CD4-positive, alpha-beta T cell treated with Interleukin-17A for 1 hour (primary cell): ENCODE measurements at places on chromosomes 12 and 14.

- no peak for DNase-seq
Observed at GRCh38 chr14:91363776-91364523, 53.7 kb downstream of the CCDC88C start.

GRCh38 chr12:116156614-116157013, 120.9 kb downstream of the MED13L start:
- no peak for DNase-seq

DNA sequence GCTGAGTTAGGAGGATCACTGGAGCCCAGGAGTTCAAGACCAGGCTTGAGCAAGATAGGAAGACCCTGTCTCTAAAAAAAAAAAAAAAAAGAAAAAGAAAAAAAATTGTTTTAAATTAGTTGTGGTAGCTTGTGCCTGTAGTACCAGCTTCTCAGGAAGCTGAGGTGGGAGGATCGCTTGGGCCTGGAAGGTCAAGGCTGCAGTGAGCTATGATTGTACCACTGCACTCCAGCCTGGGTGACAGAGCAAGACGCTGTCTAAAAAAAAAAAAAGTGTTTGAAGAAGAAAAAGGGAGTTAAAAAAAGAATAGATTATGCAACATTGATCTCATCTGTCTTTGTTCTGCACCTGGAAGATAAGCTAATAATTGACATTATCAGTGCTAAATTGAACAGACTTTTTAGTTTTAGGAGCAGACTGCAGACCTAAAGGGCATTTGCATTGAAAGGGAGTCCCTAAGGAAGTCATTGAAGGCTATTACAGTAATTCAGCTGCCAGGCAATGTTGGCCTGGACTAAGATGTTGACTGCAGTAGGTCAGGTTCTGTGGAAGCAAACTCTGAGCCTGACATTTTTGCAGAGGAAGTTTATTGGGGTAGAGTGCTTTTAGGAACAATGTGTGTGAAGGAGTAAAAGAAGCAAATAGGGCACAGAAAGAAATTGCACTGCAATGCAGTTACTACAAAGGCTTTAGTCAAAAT, 215.8 kb downstream of the PCNX1 start:
- DNase-seq = no peak

DNA sequence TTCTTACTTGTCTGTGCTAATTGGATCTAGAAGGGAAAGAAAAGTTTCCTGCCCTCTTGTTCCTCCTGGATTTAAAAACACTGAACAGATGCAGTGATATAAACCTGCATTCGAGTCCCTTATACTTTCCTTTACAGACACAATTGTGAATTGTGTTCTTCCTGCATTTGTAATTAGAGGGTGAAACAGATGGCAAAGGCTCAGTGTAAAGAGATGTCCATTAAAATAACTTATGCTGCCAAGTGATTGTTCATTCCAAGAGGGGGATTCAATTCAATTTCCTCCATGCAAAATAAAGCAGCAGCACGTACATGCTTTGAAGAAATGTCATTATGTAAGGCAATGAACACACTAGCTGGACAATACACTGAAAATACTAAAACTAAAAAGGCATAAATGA, 248.3 kb upstream of the LRIG3 start:
- DNase-seq = no peak

DNA sequence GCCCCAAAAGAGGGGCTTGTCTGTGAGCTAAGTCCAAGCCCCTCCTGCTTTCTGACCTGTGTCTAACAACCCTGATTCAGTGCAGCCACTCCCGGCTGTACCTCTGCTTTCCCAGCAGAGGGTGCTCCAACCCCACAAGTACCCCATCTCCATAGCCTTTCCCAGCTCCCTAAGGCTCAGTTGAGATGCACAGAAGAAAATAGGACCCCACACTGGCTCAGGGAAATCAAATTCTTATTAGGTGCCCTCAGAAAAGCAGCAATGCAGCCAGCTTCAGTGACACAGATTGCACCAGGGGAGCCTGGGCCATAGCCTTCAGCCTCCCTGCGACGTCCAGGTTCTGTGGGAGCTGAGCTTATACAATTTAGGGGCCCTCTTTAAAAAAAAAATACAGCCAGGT, 49.9 kb downstream of the LRRC74A start:
- peak; percentile 61 for DNase-seq

DNA sequence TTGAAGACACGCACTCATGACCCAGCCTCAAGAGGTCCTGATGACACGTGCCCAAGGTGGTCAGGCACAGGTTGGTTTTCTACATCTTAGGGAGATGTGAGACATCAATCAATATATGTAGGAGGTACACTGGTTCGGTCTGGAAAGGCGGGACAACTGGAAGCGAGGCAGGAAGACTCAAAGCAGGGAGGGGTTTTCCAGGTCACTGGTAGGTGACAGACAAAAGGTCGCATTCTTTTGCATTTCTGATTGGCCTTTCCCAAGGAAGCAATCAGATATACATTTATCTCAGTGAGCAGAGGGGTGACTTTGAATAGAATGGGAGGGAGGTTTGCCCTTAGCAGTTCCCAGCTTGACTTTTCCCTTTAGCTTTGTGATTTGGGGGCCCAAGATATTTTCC, 38.6 kb downstream of the GLT1D1 start:
- DNase-seq = no peak

GRCh38 chr12:40946612-40947194, 241.4 kb upstream of the PDZRN4 start:
- DNase-seq = peak; percentile 17

DNA sequence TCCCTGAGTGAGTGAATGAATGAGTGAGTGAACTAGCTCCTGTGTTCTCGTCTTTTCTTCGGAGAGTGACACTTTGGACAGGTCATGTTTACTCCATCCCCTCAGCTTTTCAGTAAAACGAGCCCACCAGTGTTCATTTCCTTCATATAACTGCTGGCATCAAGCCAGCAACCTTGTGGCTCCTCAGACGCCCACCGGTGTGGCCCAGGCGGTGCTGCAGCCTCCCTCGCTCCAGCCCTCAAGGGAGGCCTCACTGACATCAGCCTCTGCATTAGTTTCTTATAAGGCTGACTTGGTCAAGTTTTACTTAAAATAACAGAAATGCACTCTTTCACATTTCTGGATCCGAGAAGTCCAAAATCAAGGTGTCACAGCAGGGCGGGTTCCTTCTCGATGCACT, 188.0 kb downstream of the ZFP36L1 start:
- no peak for DNase-seq

DNA sequence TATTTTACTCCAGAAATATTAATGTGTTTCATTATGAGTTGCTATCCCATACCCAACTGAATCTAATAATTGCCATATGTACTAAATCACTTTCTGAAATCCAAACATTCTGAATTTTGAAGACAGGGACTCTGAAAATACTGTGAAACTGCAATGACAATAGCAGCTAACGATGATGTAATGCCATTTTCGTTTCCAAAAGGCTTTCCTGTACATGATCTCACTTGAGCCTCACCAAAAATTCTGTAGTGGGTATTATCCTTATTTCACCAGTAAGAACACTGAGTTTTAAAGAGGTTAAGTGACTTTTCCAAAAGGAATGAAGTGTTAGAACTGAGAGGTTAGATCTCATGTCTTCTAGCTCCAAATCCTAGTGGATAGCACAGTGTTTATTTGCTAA, 133.3 kb downstream of the FLRT2 start:
- no peak for DNase-seq

DNA sequence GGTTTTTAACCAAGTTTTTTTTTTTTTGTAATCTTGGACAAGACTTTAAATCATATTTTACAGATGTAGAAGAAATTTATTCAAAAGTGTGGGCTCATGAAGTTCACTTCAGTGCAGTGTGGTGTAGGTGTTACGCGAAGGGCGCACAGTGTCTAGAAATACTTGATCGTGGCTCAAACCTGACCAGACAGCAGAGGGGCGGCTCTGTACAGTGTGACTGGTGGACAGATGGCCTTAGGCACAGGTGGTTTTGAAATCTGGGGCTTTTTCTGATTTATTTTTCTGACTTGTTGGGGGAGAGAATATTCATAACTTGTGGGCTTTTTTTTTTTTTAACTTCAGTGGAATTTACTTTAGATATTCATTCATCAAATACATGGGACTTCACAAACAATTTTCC, 179.2 kb downstream of the PELI2 start:
- DNase-seq = no peak

- DNase-seq = no peak
Observed at GRCh38 chr12:106329231-106329982, 26.9 kb downstream of the TCP11L2 start.
